Astrocyte of the hippocampus (primary cell): ENCODE measurements at places on chromosomes 6 and 20.

- no peak for DNase-seq
Observed at GRCh38 chr6:5513408-5513807, 252.1 kb downstream of the FARS2 start.

DNA sequence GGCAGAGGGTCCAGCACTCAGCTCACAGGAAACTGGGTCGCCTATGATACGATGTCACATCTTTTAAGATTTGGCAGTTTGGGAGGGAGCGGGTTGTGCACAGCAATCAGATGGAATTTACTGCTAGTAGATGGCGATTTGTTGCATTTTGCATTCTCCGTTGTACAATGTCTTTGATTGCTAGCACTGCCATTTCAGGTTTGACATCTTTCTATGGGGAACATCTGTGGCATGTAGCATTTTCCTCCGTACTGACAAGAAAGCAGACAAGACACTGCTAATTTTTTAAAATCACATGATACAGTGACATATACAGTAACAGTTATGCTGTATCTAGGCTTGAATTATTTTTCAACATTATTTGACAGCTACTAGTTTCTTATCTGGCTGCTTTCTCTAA, 119.7 kb upstream of the PCSK2 start:
- no peak for DNase-seq

- no peak for DNase-seq
Observed at GRCh38 chr6:142184307-142184706, 37.2 kb downstream of the VTA1 start.

- DNase-seq, result no peak
Observed at GRCh38 chr20:5077761-5078387, 41.9 kb downstream of the PCNA start.

GRCh38 chr6:5055118-5055517, 30.0 kb upstream of the PPP1R3G start:
- no peak for DNase-seq

GRCh38 chr6:87705070-87705691, 3.1 kb upstream of the AKIRIN2 start:
- DNase-seq, result peak; percentile 59

GRCh38 chr20:33526769-33527168, 36.9 kb downstream of the CBFA2T2 start:
- DNase-seq, result no peak

DNA sequence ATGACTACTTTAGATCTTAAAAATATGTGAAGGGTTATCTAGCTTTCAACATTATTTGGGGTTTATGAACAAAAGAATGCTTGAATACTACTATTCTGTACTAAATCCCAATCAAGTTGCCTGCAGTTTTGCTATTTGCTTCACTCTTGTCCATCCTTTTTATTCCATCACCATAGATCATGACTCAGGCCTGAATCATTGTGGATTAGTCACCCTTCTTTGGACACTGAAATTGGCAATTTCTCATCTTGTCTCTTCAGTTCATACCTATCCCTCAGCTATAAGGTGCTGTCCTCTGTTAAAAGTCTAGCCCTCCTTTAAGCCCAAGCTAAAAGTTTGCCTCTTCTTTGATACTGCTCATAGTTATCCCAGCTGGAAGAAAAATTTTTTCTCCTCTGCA, 199.1 kb downstream of the CENPW start:
- DNase-seq, result peak; percentile 65

DNA sequence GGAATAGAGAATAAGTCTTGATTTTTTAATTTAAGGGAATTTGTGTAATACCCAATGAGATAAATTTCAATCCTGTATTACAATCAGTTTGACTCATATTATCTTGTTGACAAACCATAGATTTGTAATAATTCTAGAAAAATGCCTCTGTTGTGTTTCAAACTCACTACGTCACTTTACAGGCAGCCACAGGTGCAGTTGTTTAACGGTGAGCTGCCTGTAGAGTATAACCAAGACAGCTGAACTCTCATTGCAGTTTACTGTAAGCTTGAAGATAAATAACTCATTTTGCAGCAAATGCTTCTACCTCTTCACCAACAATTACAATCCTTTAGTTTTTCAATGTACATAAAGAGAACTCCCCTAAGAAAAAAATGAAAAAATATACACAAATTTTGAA, 114.3 kb downstream of the PRKN start:
- no peak for DNase-seq

DNA sequence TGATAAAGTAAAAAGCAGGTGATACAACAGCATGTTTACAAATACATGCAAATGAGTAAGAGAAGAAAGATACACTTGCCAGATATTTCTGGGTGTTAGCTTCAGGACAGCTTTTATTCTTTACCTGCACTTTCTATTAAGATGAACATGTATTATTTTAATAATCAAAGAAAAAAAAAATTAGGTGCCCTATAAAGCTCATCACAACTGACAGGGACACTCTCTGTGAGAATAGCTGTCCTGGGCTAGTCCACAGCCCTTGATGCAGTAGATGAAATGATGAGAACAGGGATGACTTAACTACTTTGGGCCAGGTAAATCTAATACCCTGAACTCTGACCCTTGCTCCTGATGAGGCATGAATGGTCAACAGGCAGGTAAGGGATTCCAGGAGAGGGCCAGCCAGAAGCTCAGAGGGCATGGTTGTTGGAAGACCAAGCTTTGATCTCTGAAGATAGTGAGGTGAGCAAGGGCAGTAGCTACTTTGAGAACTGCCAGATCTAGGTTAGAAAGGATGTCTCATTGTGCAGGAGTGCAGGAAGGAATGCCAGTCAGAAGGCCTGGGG, 15.6 kb downstream of the NSFL1C start:
- peak; percentile 21 for DNase-seq

DNA sequence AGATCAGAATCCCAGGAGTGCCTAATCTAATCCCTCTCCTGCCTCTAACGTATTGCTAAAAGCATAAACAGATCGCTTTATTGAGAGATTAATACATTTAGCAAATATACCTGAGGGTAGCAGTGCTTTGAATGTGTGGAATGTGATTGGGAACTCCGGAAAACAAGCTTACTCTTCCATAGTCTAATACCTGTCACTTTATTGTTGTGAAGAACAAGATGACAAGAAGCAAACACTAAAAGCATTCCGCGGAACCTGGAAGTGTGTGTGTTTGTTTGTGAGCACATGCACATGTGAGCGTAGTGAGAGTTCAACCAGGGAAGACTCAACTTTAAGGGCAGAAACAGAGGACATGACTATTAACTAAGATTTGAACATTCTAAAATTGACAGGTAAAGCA, 265.0 kb upstream of the GJE1 start:
- DNase-seq, result no peak

DNA sequence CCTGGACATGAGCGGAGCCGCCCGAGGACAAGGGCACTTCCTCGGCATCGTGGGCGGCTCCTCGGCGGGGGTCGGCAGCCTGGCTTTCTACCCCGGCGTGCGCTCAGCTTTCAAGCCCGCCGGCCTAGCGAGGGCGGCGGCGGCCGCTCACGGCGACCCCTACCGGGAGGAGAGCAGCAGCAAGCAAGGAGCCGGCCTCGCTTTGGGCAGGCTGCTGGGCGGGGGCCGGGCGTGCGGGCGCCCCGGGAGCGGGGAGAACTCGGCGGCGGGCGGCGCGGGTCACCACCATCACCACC, 6.7 kb downstream of the PRDM13 start:
- peak; percentile 77 for DNase-seq

DNA sequence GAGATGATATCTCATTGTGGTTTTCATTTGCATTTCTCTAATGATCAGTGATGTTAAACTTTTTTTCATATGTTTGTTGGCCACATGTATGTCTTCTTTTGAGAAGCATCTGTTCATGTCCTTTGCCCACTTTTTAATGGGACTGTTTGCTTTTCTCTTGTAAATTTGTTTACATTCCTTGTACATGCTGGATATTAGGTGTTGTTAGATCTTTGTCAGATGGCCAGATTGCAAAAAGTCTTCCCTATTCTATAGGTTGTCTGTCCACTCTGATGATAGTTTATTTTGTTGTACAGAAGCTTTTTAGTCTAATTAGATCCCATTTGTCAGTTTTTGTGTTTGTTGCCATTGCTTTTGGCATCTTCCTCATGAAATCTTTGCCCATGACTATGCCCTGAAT, 172.4 kb downstream of the TBC1D32 start:
- DNase-seq, result no peak

DNA sequence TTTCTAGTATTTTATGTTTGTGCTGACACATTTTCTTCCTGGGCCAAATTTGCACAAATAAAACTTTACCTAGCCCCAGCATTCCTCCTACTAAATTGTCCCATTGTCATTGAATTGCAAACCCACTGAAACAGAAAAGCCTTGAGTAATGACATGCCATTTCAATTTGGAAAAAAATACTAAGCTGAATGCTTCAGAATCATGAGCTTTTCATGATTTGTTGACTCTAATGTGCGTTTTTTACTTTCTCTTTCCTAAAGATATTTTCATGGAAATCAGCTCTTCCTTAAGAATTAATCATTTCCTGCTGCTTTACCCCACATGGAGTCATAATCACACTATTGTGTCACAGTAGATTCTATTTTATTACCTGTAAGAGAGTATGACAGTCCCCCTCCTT, 47.4 kb downstream of the TRDN start:
- no peak for DNase-seq

DNA sequence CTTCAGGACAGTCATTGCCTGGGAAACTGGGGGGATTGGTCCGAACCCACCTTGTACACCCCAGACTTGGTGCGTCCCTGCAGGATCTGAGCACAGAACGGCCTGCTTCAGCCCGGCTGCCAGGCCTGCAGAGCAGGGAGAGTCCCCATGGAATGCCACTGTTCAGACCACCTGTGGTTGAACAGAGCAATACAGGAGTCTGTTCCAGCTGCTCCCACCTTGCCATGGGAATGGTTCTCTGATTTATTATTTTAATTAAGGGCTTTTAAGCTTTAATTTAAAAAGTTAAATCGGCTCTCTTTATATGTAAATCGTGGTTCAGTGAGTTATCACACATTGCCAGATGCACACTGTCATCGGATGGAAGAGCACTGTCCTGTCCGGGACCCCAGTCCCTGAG, 310.4 kb downstream of the CDH4 start:
- DNase-seq, result no peak
